CD4-positive, alpha-beta T cell treated with Interleukin-4 for 4 hours (primary cell): ENCODE measurements at places on chromosomes 4 and X.

DNA sequence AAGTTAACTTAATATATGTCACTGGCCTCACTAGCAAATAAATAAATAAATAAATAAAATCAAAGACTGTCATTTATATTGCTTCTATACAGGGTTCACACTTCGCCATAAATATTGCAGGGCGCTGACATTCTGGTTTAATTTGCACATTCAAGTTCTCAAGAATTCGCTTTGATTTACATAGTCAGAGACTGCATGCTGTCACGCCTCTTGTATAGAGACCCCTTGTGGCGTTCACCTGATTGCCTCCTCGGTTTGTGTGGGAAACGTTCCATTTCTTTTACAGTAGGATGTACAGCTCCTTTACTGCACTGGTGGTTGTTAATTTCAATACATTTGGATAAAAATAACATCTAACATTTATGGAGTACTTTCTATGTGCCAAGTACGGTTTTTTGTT is 71.3 kb upstream of the ADGRG2 start:
- no peak for DNase-seq

DNA sequence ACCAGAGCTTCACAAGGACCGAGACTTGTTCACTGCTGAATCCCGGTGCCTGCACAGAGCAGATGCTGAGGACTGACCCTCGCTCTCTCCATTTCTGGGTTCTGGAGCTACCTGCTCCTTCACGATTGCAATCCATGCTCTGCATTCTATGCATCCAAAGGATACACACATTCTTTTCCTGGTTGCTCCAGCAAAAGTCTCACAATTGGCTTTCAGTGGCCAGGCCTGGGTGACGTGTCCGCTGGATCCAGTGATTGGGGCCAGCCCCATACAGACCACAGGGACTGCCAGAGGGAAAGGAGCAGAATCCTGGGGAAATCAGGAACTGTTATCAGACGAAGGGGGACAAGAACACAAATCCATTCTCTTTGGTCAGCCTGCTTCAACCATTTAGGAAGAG is 14.9 kb upstream of the CDKN2AIP start:
- no peak for DNase-seq

DNA sequence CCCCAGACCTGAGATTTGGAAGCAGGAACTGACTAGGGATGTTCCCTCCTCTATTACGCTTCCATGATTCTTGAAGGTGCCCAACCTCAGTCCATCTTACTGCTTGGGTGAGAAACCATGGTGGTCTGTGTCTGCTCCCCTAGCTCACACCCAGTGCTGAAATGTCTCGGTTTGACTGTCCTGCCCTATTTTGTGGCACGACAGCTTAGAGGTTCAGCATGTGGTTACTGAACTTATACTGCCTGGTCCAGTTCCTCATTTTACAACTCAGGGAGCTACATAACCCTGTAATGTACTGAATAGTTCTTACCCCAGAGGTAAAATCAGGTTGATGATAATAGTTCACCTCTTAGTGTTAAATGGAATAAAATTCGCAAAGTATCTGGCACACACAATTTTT is 203.1 kb downstream of the RBM46 start:
- DNase-seq, result no peak

DNA sequence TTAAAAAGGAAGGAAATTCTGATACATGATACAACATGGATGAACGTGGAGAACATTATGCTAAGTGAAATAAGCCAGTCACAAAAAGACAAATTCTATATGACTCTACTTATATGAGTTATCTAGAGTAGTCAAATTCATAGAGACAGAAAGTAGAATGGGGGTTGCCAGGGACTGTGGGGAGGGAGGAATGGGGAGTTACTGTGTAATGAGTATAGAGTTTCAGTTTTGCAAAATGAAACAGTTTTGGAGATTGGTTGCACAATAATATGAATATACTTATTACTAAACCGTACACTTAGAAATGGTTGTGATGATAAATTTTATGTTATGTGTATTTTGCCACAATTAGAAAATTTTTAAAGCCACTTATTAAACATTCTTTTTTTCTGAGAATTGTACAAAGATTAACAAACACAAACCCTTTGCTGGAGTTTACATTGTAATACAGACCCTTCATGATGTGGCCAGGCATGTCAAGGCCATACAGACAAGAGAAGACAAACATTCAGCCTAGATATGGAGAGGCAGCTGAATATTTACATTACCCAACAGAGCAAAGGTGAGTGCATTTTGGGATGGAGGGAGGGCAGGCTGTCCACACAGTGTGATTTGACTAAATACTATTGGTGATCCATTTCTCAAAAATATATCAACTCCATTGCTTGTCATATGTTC is 21.2 kb upstream of the GPC3 start:
- DNase-seq, result no peak

- DNase-seq, result no peak
These were observed 132.5 kb downstream of the PTTG2 start for GRCh38 chr4:38092701-38093100.

DNA sequence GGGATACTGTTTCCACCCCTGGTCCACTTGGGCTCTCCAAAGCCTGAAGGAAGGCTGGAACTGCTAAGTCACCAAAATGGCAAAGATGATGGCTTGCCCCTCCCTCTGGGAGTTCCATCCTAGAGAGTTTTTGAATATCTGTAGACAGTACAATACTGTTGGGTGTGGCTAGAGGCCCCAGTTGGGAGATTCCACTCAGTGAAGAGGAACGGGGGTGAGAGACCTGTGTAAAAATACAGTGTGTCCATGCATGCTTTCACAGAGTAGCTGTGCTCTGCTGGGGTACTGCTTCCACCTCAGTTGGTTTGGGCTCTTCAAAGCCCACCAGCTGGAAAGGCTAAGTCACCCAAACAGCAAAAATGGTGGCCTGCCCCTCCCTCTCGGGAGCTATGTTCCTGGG is 109.8 kb upstream of the APOOL start:
- no peak for DNase-seq

- DNase-seq, result no peak
These were observed 10.6 kb upstream of the MND1 start for GRCh38 chr4:153333874-153334273.

- DNase-seq, result no peak
These were observed 57.6 kb downstream of the DOCK11 start for GRCh38 chrX:118553042-118553710.

GRCh38 chr4:113943863-113944262 is 35.6 kb downstream of the ARSJ start:
- DNase-seq, result peak; percentile 2

GRCh38 chr4:13244444-13244843 is 239.7 kb downstream of the RAB28 start:
- DNase-seq, result no peak

DNA sequence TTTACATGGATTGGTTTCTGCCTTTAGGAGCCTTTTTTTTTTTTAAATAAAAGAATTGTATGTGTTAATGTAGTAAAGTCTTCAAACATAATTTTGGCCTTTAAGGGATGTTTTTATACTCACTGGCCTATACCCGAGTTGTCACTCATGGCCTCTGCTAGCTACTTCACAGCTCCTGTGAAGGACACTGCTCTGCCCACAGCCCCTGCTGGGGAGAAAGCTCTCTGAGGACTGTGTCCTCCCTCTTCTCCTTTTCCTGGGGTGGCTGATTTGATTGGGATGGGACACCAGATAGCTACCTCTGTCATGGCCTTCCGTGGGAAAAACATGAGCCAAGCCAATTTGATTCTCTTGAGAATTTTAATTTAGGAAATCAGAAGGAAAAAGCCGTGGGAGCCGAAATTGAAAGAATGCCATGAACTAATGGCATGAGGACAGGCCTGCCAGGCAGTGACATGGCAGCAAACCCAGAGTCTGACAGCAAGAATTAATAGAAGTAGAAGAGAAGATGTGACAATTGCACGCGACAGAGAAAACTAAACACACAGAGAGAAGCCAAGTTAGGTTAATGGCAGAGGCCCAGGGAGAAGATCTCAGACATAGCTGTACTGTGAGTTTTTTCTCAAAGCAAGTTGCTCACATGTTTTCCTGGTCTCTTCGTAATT is 81.4 kb downstream of the ARHGAP10 start:
- DNase-seq, result no peak
